ENCODE measurements at places on chromosomes 5 and 9. TPM values are rescaled to one million over a fixed set of nuclear protein-coding genes. Genes with fewer than 3 reads are reported as not detected.

WDR38 gene
- total RNA-seq = not detected

AQP7 gene
- total RNA-seq = not detected

ADAM19 gene
- 24.6 TPM for total RNA-seq

MAMDC2 gene
- 4.7 TPM for total RNA-seq

BICD2 gene
- 75.3 TPM for total RNA-seq

ZNF462 gene
- 18.2 TPM for total RNA-seq

PDZD2 gene
- 0.46 TPM for total RNA-seq
